Vagina (tissue), 2 donors: ENCODE measurements at places on chromosomes 4 and X.

DNA sequence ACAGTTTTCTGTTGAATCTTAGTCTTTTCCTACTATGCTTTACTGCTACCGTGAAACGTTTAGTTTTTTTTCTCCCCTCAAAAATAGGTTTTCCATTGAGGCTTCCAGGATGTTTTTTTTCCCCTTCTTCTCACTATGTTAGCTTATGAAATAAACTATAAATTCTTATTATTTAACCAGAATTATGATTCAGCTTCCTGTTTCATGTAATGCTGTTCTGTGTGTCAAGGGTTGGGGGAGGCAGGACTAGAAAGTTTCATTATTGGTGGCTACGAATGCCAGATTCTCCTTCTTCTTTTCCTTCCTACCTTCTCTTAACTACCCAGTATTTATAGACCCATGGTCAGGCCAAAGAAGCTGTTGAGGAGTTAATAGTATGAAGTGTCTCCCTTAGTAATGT, 11.8 kb downstream of the CLCN5 start:
- DNase-seq, result no peak

DNA sequence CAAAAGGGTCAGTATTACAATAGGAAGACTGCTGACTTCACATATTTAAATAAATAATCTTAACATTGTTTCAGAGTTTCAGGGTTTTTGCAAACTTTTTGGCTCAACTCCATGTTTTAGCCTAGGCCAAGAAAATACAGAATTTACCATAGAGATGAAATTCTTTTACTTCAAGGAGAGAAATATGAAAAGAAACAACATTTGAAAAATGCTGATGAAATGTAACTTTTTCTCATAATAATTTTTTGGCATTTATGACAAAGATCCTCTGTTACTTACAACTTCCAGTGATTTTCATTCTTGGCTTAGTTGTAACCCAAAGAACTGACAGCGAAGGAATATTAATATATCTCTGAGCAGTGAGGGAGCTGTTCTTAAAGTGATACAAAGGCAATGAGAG, 316.1 kb upstream of the EMCN start:
- no peak for DNase-seq

GRCh38 chr4:56653461-56654237, 27.4 kb downstream of the HOPX start:
- DNase-seq, result no peak

- no peak for DNase-seq
These were observed 5.9 kb downstream of the EDA2R start for GRCh38 chrX:66632981-66633380.

GRCh38 chrX:34656467-34656841, 631 bp downstream of the TMEM47 start:
- no peak for DNase-seq

GRCh38 chr4:8230891-8231290, 31.8 kb downstream of the SH3TC1 start:
- no peak for DNase-seq

GRCh38 chr4:73653695-73654106, 33.5 kb upstream of the RASSF6 start:
- DNase-seq, result no peak

- DNase-seq, result no peak
These were observed 12.1 kb upstream of the ARAP2 start for GRCh38 chr4:36256398-36256891.

GRCh38 chr4:14607578-14607977, 394.7 kb upstream of the CPEB2 start:
- no peak for DNase-seq
